Stimulated activated CD8-positive, alpha-beta memory T cell treated with anti-CD3 and anti-CD28 coated beads, Interleukin-7, amount 100 ng/mL, for 1 hour (primary cell): ENCODE measurements at places on chromosomes 3 and 15.

GRCh38 chr3:196726788-196727675, 12.6 kb upstream of the PAK2 start:
- DNase-seq = no peak

DNA sequence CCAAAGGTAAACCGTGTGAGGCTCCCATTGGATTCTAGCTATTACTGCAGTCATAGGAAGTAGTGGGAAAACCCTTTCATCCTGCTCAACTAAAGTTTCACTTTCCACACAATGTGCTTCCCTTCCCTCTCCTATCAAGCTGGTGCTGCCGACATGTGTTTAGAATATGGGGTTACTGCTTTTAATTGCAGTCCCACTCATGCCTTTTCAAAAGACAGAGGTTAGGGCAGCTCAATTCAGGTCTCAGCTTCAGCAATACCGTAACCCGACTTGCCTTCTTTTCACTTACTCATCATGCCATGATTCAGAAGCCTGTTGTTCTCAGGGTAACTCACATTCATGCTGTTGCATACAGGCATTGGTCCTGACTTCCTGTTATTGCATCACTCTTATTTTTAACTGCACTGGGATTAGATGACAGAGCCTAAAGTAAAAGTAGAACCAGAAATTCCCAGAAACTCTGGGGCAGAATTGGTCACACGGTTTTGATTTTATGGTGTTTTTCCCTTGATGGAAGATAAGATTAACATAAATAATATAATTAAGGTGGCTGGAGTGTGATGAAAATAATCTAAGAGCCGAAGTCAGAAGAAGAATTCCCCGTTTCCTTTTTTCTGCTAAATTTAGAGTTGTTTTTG, 45.7 kb downstream of the C2CD4B start:
- no peak for DNase-seq

GRCh38 chr15:39979606-39980005, 45.7 kb downstream of the EIF2AK4 start:
- DNase-seq = no peak

GRCh38 chr15:88036154-88036839, 220.2 kb downstream of the NTRK3 start:
- DNase-seq = no peak

DNA sequence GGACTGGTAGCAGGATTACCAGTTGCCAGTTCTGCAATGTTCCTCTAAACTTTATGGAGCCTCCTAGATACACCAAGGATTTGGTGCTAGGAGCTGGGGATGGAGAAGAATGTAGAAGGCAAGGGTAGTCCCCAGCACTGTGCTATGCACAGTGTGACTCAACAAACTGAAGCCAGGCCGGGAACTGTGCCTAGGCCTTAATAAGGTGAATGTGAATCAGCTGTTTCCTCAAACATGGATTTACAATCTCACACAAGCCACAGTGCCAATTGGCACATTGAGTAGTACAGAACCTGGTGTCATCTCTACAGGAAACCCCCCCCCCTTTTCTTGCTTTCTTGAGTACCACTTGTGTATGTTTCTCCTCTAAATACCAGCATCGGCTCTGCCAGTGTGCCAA, 32.5 kb downstream of the MRPS25 start:
- no peak for DNase-seq

GRCh38 chr3:194772241-194773000, 86.7 kb downstream of the FAM43A start:
- DNase-seq = no peak

GRCh38 chr3:9276761-9277370, 27.4 kb upstream of the SRGAP3 start:
- DNase-seq = no peak

GRCh38 chr3:14505001-14505802, 34.9 kb downstream of the GRIP2 start:
- no peak for DNase-seq

GRCh38 chr3:165343185-165343584, 147.0 kb upstream of the SLITRK3 start:
- no peak for DNase-seq

DNA sequence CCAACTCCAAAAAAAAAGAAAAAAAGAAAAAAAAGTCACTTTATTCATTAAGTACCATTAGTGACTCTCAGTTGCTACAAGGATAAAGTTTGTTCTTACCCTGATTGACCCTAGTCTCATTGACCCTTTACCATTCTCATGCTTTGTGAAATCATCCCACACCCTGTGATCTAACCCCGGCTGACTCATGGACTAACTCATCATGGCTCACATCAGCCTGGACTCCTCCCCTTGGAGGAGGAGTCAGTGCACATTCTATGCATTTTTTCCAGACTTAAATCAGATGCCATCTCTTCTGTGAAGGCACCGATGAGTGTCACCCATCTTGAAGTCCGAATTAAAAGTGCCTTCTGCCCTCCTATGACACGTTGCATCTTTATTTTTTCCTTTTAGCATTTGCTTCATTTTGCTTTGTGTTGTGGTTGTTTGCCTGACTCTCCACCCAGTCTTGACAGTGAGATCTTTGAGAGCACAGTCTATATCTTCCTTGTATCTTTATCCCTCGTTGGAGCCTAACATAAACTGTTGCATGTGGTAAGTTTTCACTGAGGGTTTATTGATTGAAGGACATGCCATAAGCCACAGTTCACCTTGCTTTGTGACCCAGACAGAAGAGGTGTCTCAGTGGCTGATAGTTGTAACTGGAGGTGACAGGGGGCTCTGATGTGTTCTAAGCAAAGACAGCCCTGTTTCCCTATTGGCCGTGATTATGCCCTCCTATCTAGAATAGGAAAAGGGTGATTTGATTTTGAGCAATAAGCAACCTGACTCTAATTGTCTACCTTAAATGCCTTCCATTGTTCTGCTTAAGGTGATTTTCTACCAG, 72.1 kb downstream of the IL1RAP start:
- DNase-seq = no peak

DNA sequence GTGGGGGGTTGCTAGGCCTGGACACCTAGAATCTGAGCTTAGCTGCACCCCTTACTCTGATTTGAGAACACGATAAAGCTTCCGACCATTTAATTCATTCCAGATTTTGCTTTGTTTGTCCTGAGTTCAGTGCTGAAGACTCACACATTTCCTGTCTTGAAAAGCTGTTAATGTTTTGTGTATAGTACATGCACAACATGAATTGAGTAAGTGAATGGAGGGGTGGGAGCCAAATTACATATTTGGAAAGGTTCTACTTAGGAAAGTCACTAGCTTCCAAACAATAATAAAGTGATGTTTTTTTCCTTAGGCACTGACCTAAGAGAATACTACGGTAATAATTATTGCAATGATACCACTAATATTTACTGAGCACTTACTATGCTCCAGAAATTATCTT, 955.2 kb upstream of the NR2F2 start:
- DNase-seq = no peak

- no peak for DNase-seq
Measured at GRCh38 chr15:70956201-70956995, 63.8 kb downstream of the LRRC49 start.

DNA sequence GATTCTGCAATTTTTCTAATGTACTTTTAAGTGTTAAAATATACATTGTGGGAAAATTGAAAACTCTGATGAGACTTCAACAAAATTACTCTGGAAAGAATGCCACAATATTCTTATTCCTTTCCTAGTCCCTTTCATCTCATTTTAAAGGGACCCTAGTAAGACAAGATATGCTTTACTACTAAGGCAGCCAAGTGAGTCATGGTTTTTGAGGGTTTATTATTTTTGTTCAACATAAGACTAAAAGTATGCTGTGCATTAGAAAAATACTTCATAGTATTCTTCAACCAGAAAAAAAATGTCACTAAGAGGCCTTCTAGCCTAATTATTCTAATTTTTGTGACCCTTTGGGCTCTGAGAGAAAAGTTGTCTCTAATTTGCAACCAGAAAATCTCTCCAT, 7.4 kb downstream of the IL12A start:
- DNase-seq = no peak

DNA sequence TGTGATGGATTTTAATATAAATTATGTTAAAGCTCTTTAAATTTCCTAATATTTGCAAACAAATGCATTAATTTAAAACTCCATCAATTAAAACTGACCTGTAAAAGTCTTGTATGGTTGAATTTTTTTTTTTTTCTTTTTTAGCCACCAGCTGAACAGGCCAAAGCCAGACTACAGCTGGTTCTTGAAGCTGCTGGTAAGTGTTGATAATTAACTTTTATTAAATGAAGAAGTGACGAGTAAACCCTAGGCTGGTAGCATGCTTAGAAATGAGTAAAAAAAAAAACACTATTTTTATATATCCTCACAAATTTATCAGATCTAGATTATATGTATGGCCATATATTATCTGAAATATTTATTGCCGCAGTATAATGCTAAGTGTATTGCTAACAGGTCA, 216.3 kb upstream of the MLF1 start:
- no peak for DNase-seq

GRCh38 chr3:138174421-138175131, at the start of gene DBR1:
Gene DBR1 (minus strand): TSS chr3:138174921. CDS start chr3:138174795, 126 bp downstream.
- peak; percentile 40 for DNase-seq

DNA sequence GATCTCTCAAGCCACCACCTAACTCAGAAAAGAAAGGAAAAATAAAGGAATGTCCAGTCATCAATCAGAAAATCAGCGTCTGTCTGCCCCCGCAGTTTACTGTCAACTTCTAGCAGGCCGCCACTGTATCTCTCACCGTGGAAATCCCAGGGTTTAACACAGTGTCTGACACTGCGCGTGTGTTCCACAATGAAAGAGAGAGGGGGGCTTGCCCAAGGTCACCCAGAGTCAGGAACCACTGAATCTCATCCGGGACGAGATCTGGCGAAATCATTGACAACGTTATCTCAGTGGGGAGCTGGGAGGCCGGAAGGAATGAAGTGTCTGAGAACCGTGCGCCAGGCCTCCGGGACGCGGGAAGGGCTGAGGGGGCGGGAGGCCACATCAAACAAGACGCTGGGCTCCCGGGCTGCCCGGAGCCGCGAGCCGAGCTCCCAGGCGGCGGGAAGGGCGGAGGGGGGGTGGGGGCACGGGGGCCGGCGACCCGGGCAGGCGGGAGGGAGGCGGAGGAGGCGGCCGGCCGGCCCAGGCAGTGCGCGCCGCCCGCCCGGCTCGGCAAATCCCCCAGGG, 2.2 kb upstream of the HES1 start:
- DNase-seq = no peak

- no peak for DNase-seq
Measured at GRCh38 chr3:104610730-104611652, 755.7 kb upstream of the ALCAM start.

DNA sequence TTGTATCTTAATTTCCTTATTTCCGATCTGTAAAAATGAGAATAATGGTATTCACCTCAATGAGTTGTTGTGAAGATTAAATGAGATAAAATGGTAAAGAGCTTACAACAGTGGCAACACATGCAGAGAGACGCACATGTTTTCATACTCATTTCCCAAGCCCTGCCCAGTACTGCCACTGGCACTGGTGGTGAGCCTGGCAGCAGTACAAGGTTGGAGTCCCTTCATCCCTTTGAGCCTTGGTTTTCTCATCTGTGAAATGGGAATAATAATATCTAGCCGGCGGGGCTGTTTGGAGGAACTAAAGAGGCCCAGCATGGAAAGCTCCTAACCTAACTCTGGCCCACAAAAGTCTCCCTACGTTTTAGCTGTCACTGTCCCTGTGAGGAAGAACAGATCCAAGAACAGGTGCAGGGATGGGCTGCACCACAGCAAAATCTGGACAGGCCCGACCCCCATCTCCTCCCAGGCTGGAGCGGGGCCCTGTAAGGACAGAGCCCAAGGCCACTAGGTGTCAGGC, 866 bp upstream of the CD276 start:
- no peak for DNase-seq

DNA sequence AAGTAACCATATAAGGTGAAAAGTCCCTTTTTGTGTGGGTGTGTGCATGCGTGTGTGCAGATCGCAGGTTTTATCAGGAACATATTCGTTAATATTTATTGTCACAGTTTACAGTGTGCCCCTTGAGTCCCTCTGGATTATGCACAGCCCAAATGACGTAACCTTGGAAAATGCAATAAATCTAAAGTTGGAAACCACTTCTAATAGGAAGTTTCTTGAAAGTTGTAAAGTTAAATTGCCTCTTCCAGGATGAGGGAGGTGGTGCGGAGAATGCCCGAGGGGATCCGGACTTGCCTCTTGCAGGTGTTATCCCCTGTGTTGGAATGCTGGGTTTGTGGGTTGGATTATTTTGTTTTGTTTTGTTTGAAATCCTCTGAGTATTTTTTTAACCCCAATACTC, 143.3 kb downstream of the CMSS1 start:
- DNase-seq = no peak

DNA sequence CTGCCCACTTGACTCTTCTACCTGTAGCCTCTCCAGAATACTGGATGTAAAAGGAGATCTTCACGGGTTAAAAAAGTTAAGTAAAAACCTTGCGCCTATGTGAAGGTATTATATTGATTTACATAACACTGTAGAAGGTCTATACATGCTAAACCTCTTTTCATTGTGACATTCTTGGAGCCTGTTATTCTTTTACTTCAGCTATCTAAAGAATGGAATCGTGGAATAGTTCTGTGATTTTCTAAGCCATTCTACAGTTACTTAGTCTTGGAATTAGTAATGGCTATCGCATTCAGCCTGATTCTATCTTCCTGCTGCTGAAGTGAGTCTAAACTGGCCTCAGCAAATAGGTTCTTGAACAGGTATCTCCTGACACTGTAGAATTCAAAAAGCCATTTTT, 430.0 kb upstream of the DPH6 start:
- DNase-seq = no peak

GRCh38 chr3:46183330-46183729, 24.8 kb downstream of the CCR1 start:
- no peak for DNase-seq

GRCh38 chr3:172562871-172563865, 39.9 kb upstream of the TNFSF10 start:
- DNase-seq = no peak

DNA sequence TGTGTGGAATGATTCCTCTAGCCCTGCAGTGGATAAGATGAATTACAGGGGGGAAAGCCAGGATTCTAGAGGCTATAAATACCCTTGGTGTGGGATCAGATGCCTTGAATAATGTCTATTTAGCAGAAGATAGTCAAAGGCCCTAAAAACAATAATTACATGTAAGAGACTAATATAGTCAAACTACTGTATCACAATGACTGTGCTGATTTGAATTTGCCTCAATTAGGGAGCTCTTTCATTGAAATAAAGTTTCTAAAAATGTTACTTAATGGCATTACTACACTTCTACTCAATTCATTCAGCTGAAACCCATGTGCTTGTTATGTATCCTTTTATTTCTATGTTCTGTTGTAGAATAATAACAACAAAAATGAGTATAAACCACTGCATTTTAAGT, 915.6 kb downstream of the TUSC7 start:
- DNase-seq = no peak

- no peak for DNase-seq
Measured at GRCh38 chr3:38560284-38560683, 64.1 kb downstream of the EXOG start.

GRCh38 chr3:163056874-163057497, 1560.4 kb downstream of the OTOL1 start:
- no peak for DNase-seq

DNA sequence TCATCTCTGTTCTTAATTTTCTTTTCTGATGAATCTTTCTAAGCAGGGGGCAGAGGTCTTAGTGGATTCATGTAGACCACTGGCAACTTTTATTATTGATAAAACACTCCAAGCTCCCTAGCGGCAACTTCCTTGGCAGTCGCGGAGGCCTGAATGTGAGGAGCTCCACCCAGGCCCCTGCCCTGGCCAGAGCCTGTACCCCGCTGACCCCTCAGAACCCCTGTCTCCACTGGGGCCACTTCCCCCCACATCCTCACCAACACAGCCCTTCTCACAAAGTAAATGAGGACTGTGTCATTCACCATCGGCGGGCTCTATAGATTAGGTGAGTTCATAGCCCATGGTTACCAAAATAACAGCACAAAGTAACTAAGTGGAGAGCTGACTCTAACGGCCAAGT, 111.6 kb downstream of the TPRA1 start:
- DNase-seq = no peak
